ENCODE measurements at places on chromosomes 11 and 22. TPM values are rescaled to one million over a fixed set of nuclear protein-coding genes. Genes with fewer than 3 reads are reported as not detected.

DNA sequence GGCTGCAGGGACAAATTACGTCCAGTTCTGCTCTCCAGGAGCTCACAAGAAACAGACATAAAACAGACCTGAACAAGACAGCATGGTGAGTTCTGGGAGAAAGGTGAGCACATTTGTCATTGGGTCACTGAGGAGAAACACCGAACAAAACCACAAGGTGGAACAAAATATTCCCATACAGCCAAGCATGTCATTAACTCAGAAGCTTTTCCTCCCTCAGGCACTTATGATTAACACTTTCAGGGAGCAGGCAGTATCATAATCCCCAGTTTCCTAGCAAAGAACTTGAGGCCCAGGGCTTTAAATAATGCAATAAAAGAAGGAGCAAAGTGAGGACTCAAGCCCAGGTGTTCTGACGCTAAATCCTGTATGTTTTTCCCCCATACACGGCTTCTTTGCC lies 43.0 kb downstream of the P4HA3 start:
- H3K27me3 ChIP-seq: peaks cover 12% of the 10 kb centered on the region
- H3K36me3 ChIP-seq: no peaks in the 10 kb centered on the region
- no peak overlapping the region for H3K4me3 ChIP-seq
- no peaks in the 10 kb centered on the region for H3K4me1 ChIP-seq
- no peak overlapping the region for H3K27ac ChIP-seq

- no peak overlapping the region for H3K4me3 ChIP-seq
- H3K27ac ChIP-seq: no peak overlapping the region
- H3K36me3 ChIP-seq: no peaks in the 10 kb centered on the region
- DNase-seq: no peak
These were observed 87.1 kb downstream of the TENM4 start for GRCh38 chr11:79353706-79354105.

GRCh38 chr11:72985645-72986044 lies 156.5 kb downstream of the FCHSD2 start:
- DNase-seq: no peak
- H3K4me3 ChIP-seq: no peak overlapping the region
- H3K27me3 ChIP-seq: no peaks in the 10 kb centered on the region

- H3K36me3 ChIP-seq: peaks cover 20% of the 10 kb centered on the region
- no peaks in the 10 kb centered on the region for H3K27me3 ChIP-seq
- no peak for DNase-seq
- no peaks in the 10 kb centered on the region for H3K4me1 ChIP-seq
- H3K27ac ChIP-seq: no peak overlapping the region
- H3K4me3 ChIP-seq: no peak overlapping the region
These were observed 29.6 kb upstream of the CYP2D6 start for GRCh38 chr22:42160251-42160650.

DNA sequence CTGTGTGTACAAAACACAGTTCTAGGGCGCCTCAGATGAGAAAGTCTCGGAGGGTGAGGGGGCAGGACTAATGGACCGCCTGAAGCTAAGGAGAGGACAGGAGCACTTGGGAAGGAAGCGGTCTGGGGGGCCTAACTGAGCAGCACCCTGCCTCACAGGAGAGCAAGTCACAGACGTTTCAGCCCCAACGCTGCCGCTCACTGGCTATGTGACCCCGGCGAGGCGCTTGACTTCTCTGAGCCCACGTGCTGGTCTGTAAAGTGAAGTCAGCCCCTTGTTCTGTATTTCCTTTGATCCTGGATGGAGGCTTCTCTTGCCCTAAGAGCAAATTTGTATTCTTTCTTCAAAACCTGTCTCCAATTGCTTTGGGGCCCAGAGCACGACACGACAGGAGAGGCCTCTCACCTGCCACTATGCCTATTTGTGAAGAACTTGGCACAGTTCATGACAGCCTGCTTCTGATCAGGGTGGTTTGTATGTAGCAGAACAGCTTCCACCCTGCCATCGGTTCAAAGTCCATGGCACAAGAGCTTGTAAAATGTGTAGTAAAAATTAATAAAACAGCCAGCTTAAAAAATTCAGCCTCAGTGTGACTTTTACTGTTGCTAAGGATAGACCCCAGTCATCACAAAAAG lies 59.1 kb downstream of the WNT11 start:
- no peak overlapping the region for H3K4me3 ChIP-seq
- no peak overlapping the region for H3K27ac ChIP-seq
- no peaks in the 10 kb centered on the region for H3K36me3 ChIP-seq
- peaks cover 5% of the 10 kb centered on the region for H3K4me1 ChIP-seq
- no peaks in the 10 kb centered on the region for H3K27me3 ChIP-seq

DNA sequence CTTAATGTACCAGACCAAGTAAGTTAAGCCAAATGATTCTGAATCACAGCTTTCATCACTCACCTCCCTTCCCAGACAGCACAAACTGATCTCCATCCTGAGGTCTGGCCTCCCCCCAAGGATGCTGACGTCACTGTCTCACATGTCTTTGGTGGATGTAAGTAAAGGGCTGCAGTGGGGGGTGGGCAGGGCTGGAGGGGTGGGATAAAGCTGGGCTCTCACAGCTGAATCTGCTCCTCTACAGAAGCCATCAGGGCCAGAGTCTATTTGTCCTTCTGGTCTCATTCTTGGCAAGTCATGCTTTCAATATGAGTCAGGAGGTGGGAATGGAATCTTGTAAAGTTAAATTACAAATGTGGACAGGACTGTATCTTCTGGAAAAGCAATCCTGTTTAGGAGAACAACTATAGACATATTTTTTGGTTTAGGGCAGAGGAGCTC lies 32.7 kb downstream of the P4HA3 start:
- H3K27me3 ChIP-seq: peaks cover 13% of the 10 kb centered on the region
- no peak for DNase-seq
- H3K4me3 ChIP-seq: no peak overlapping the region
- no peaks in the 10 kb centered on the region for H3K4me1 ChIP-seq
- H3K27ac ChIP-seq: no peak overlapping the region
- no peaks in the 10 kb centered on the region for H3K36me3 ChIP-seq

DNA sequence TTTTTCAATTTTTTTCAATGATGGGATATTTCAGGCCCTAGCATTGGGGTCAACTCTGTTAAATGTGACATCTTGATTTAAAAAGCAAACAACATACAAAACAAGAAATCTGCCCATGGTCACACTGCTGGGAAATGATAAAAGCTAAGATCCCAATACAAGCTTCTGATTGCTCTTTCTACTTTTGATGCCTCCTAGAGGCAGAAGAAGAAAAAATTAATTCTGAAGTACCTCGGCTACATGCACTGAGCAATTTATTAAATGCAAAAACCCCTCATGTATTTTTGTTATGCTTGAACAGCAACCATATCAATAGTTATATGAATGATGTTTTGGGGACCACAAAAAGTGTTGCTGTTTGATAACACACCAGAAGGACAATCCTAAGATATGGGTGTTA lies 342.1 kb upstream of the NARS2 start:
- no peak overlapping the region for H3K27ac ChIP-seq
- no peak for DNase-seq
- H3K4me3 ChIP-seq: no peak overlapping the region
- H3K36me3 ChIP-seq: no peaks in the 10 kb centered on the region

DNA sequence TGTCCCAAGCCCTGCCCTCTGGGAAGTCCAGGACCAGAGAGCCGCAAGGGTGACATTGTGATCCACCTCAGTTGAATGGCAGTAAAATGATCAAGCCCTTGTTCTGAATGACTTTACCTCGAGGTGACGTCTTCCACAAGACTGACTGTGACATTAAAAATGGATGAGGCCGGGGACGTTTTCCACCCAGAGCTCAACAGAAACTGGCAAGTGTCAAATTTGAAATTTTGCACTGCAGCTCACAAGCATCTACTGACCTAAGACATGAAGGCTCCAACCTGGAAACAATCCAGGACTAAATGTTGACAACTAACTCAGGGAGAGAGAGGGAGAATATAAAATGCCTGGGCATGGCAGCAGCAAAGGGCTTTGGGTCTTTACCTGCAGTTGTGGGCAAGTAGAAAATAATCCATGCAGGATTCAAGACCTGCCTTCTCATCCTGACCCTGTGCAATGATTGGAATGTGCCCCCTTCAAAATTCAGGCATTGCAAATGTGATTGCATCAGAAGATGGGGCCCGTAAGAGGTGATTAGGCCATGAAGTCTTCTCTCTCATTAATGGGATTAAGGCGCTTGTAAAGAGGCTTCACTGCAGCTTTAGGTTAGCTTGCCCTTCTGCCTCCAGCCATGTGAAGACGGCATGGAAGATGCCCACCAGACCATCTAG lies 33.6 kb upstream of the CLMP start:
- DNase-seq: no peak
- no peak overlapping the region for H3K4me3 ChIP-seq
- peaks cover 14% of the 10 kb centered on the region for H3K4me1 ChIP-seq
- H3K36me3 ChIP-seq: peaks cover 6% of the 10 kb centered on the region
- no peak overlapping the region for H3K27ac ChIP-seq

DNA sequence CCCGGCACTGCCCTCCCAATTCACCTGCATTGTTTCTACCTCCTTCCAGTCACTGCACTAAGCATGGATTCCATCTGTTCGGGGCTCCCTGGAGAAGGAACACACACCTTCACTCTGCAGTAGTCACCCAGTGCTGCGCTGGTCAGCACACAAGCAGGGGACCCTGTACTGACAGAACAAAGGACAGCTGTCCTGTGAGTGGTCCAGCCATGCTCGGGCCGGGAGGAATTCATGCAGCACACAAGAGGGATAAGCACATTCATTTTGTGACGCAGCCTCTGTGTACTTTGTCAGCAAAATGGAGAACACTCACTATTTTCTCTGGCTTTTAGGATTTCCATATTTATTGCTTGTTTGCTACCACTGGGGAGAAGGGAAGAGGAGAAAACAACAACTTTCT lies 167.3 kb downstream of the NTM start:
- no peak overlapping the region for H3K4me3 ChIP-seq
- no peaks in the 10 kb centered on the region for H3K4me1 ChIP-seq
- no peaks in the 10 kb centered on the region for H3K36me3 ChIP-seq
- H3K27me3 ChIP-seq: no peaks in the 10 kb centered on the region
- H3K27ac ChIP-seq: no peak overlapping the region

DNA sequence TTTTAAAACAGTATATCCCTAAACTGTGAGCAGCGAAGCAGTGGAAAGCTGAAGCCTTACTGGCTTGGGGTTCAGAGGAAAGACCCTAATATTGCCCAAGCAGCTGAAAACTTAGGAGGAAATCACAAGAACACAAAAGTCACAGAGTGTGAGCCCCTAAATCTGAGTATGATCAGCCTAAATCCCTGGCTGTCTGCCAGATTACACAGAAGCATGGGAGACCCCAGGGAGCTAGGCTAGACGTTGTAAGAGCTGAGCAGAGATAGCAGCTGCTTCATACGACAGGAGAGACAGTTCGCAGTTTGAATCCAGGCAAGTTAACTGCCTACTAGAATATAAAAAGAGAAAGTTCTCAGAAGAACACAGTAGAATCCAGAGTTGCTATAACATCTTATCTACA lies 81.2 kb downstream of the PACS1 start:
- peaks cover 6% of the 10 kb centered on the region for H3K4me1 ChIP-seq
- peaks cover 10% of the 10 kb centered on the region for H3K36me3 ChIP-seq
- DNase-seq: no peak
- no peaks in the 10 kb centered on the region for H3K27me3 ChIP-seq
- H3K27ac ChIP-seq: no peak overlapping the region

DNA sequence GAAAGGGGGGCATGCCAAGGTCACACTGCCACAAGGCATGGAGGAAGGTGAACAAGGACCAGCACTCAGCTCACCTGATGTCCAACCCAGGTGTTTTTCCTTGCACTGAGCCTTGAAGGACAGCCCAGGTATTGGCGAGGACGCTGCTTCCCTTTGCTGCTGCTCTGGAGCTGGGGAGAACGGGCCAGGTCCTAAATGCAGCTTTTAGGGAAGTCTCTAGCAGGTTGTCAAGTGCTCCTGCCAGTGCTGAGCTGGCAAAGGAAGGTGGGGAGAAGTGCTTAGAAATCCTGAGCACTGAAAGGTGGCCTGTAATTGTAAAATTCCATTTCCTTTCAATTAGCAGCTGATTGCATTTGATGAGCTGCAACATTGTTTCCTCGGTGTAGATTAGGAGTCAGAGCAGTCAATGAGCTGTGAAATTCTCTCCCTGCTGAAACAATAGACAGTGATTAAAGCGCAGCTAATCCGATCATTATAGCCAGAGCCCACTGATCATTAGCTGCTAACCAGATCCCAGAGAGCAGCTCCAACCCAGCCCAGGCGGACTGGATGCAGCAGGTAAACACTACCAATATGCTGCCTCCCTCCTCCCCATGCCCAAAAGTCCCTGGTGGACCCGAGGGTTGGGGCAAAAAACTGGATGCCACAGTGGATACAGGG lies 507.6 kb downstream of the INSC start:
- no peaks in the 10 kb centered on the region for H3K36me3 ChIP-seq
- DNase-seq: no peak
- H3K27me3 ChIP-seq: peaks cover 3% of the 10 kb centered on the region
- no peak overlapping the region for H3K4me3 ChIP-seq

- no peak for DNase-seq
- H3K4me3 ChIP-seq: peak overlapping the region; percentile 29
- peak overlapping the region; percentile 45 for H3K27ac ChIP-seq
- H3K27me3 ChIP-seq: peaks cover 14% of the 10 kb centered on the region
- H3K4me1 ChIP-seq: peaks cover 61% of the 10 kb centered on the region
These were observed 1.2 kb downstream of the OR6X1 start for GRCh38 chr11:123753110-123753509.

DNA sequence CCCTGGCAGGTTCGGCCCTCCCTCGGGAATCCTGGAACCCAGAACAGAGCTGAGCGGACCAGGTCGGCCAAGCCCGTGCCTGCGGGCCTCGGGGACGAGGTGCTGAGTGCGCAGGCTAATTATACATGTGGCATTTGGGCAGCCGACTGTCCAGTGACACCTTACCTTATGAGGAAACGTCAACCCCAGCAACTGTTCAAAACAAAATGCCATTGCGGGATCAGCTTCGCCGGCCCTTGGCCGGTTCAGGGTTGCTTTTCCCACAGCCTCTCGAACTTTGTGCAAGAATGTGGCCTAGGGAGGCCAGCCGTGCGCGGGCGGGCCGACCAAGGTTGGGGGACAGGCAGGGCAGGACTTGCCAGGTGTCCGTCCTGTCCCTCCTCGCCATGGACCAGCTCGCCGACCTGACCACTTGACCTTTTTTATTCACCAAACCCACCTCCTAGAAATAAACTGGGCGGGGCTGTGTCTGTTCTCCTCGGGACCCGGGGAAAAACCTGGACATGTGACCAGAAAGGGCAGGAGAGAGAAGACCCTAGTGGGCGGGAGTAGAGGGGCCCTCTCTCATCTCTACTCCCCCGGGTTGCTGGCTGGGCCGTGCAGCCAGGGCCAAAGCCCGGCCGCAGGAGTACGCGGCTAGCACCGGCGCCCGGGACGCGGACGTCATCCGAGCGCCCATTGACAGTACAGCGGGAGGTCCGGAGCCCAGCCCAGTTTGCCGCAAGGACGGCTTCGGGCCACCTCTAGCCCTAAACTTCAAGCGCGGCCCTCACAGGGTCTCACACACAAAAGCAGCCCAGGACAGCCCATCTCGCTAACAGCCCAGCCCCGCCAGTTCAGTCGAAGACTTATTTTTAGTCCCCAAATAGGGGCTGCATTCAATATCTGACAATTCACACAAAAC lies 134.3 kb upstream of the C11orf58 start:
- H3K4me1 ChIP-seq: peaks cover 8% of the 10 kb centered on the region
- DNase-seq: no peak
- H3K27ac ChIP-seq: peak overlapping the region; percentile 67
- no peak overlapping the region for H3K4me3 ChIP-seq
- peaks cover 59% of the 10 kb centered on the region for H3K27me3 ChIP-seq

- DNase-seq: no peak
- no peak overlapping the region for H3K4me3 ChIP-seq
- H3K36me3 ChIP-seq: peaks cover 1% of the 10 kb centered on the region
- peaks cover 35% of the 10 kb centered on the region for H3K4me1 ChIP-seq
These were observed 14.0 kb upstream of the NRIP3 start for GRCh38 chr11:9017773-9018172.

CHST1 gene
- total RNA-seq: 0.23 TPM

MUC5AC gene
- not detected for total RNA-seq

GGT5 gene
- 0.10 TPM for total RNA-seq

MS4A7 gene
- not detected for total RNA-seq

All from activated T-helper 1 cell treated with anti-CD3 and anti-CD28 coated beads, Interleukin-12 subunit alpha, Interleukin-12 subunit beta, Interleukin-2, Interleukin-4 antibody, amounts not matched to agents 30 ng/mL and 10 ng/mL and 1 ng/mL, durations not matched to agents 14 hours and 24 hours and 36 hours (primary cell).